ENCODE measurements at places on chromosomes 6 and 20.
A peak's percentile ranks its signal among the peaks of the same experiment; 100 is the strongest.

- DNase-seq: no peak
These were observed 185.0 kb downstream of the CENPW start for GRCh38 chr6:126524811-126525326.

- no peak for DNase-seq
These were observed 88.1 kb downstream of the TNFRSF21 start for GRCh38 chr6:47221565-47221964.

DNA sequence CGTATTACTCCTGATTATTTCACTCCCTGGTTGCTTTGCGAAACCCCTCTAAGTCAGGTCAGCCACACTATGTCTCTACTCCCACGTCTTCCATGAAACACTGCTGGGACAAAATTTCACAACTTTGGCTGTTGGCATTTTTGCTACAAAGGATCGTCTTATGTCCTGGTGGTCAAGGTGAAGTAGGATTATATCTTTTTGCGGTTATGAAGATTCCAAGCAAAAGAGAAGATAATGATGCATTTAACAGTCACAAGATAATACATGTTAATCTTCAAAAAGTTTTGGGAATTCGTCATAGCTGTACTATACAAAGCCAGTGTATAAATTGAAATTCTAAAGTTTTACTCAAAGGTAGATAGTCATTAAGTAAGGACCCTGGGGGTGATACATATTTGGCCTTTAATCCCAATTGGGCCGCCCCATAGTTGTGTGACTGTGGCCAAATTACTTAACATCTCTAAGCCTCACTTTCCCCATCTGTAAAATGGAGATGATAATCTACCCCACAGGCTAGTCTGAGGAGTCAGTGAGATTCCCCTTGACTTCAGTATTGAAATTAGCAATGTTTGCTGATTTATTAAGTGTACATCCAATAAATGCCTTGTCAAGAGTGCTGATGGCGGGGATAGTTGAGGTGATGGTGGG lies 212.1 kb downstream of the ARID1B start:
- no peak for DNase-seq

- DNase-seq: no peak
These were observed 275.9 kb upstream of the EXOC2 start for GRCh38 chr6:968791-969190.

GRCh38 chr6:35302604-35303241 lies 5.1 kb downstream of the DEF6 start:
- peak; percentile 81 for DNase-seq

- no peak for DNase-seq
These were observed 258.5 kb upstream of the CDH4 start for GRCh38 chr20:60993433-60994044.

DNA sequence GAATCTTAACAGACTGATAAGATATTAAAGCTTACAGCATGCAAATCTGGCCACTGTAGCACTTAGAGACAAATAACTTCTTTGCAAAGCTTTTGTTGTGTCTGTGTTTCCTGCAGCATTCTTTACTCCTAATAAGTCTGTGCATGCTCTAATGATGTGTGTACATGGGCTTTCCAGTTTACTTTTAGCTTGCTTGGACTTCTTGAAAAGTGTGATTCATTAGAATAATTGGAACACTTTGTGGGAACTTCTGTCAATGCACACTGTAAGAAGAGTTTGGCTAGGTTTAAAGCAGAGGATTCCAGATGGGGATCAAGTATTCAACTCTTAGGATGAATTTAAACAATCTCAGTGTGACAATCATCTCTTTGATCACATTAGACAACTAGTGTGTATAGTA lies 22.1 kb upstream of the TINAG start:
- DNase-seq: no peak

GRCh38 chr6:84016029-84016428 lies 17.5 kb upstream of the MRAP2 start:
- DNase-seq: no peak

- DNase-seq: peak; percentile 23
These were observed 142.8 kb downstream of the DLL1 start for GRCh38 chr6:170147832-170148708.

- DNase-seq: no peak
These were observed 2.6 kb downstream of the MEP1A start for GRCh38 chr6:46795816-46796215.

DNA sequence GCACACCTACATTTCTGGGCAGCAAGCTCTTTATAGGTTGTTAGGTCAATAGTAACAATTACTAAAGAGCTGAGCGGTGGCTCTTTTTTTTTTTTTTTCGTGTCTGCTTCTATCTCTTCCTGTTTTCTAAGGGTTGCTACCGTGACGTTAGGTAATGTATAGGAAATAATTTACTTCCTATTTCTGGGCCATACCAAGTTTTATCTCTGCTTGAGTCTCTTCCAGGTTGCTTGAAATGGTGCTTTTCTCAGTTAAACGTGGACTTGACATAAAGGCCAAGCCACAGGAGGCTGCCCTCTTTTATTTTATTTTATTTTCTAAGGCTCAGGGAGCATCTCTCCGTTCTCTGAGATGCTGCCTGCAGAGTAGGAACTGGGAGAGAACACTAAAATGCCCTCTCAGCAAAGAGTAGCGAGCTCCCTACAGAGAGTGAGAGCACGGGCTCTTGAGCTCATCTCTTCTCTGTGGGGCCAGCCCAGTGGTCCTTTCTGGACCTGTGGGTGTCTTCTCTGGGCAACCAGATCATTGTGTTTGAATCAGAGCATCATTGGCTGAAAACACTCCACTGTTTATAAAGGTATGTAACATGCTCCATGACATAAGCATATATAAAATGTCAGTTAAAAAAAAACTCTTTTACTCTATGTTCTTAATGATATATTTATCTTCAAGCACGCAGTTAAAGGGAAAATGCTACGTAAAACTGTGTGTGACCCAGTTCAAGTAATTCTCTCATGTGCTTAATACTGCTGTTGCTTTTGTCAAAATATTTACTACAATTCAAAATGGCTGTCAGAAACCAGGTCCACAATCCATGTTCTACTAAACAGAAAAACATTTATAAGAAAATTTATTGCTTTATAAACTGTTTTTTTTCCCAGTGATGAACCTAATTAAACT lies at the start of gene ZNF831:
ZNF831 (plus strand) TSS at position 191 of the 900 bp plus-strand sequence. CDS start 27,199 bp downstream, outside the sequence.
- no peak for DNase-seq

DNA sequence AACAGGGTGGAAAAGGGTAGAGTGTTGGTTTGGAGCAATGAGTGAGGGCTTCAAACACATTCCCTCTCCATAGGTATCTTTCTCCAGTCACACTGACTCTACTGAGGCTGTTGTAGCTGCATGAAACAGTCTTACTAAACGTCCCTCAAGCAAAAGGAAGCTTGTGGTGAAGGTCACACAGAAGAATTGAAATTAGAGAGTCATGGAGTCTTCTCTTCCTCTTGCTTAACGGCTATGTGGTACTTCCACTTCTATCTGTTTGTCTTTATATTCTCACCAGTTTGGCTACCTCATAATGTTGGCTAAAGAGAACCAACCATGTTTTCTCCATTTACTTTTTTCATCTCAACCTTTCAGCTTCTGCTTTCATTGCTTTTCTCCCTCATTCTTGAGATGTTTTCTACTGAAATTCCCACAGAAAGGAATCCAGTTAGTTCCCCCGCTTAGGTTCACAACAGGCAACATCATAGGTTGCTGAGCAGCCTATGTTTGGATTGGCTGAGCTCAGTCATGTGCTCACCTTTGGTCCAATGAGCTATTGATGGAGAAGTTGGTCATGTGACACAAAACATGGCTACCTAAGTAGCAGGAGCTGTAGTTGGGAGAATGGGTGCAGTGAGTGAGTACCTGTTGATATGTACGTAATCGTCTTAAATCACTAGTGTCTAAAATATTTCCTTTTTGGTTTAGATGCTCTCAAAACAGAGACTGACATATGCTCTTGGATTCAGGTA lies 99.8 kb downstream of the SNAP25 start:
- no peak for DNase-seq

DNA sequence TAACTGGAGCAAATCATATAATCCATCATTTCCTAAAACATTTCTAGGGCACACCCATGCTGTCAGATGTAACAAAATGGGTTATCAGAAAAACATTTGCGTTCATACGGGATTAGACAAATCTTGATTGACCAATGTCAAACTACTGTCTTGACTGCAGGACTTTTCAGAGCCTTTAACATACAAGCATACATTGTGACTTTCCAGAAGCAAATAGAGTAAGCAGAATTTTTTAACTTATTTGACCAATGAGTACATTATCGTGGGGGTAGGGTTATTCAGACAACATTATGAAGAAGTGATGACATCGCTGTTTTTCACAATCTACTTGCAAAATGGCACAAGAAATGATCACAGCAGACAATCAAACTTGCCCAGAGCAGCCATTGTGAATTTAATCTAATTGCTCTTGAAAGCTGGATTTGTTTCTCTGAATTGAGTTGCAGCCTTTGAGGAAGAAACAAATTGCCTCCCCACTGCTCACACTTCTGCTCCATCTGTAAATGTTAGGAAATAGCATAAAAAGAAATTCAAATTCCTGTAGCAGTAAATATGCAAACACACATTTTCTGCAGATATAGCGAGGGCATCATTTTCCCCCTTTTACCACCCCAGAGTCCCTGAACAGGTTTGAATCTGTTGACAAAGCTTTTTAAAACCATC lies 133.0 kb upstream of the DOK5 start:
- no peak for DNase-seq

All from activated CD4-positive, alpha-beta T cell treated with anti-CD3 and anti-CD28 coated beads for 1 hour (primary cell).